GM18507 (cell line): ENCODE measurements at places on chromosomes 6 and 20.

DNA sequence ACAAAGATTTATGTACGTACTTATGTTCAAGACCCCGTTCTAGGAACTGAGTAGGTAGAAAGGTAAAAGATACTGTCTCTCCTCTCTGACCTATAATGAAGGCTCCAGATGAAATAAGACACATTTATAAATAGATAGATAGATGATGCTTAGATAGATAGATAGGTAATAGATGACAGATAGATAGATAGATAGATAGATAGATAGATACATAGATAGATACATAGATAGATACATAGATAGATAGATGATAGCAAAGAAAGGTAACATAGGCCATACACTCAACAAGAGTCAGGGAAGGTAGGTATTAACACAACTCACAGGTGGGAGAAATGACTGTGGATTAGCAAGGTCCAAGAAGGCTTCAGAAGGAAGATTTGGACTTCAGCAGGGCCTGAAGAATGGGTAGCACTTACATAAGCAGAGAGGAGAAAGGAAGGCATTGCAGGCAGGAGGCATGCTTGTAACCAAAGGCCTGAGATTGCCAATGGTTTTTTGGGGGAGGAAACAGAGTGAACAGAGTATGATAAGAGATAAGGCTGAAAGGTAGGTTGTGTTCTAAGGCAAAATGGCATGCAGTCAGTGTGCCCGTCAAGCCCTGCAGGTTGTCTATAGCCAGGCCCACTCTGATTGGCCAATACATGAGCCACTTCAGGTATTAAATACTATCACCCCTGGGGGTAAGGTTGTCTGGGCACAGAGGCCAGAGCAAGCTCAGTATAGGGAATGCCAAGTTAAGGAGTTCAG lies 7.7 kb upstream of the MYB start:
- DNase-seq, result no peak

DNA sequence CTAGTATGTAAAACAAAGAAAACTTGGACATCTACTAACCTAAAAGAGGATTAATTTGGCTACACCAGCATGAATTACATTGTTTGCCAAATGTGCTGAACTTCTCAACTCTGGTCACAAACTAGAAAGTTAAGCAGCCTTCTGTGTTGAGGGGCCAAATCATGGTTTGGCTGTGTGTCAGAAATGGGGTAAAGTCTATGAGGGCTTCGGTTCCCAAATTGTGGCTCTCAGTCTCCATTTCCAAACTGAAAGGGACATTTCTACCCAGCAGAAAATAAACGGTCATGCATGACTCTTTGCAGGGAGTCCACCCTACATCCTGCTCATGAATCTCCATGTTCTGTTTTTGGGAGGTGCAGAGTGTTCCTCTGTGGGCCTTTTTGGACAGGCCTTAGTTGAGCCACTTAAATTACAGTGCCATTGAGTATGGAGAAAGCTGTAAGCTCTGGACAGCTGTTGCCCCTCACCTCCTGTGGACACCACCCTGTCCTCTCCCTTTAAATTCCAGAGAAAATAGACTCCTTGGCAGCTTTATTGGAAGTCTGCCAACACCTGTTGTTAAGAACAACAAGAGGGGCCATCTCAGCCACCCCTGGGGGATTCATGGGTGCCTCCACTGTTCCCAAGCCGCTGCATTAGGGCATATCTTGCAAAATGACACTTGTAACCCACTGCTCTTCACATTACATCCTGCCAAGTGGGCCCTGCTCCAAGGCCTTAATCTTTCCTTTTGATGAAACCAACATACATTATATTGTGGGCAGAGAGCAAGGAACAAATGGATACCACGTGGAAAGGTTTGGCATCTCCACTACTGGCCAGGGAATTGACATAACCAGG lies 27.5 kb upstream of the SNRPC start:
- no peak for DNase-seq

DNA sequence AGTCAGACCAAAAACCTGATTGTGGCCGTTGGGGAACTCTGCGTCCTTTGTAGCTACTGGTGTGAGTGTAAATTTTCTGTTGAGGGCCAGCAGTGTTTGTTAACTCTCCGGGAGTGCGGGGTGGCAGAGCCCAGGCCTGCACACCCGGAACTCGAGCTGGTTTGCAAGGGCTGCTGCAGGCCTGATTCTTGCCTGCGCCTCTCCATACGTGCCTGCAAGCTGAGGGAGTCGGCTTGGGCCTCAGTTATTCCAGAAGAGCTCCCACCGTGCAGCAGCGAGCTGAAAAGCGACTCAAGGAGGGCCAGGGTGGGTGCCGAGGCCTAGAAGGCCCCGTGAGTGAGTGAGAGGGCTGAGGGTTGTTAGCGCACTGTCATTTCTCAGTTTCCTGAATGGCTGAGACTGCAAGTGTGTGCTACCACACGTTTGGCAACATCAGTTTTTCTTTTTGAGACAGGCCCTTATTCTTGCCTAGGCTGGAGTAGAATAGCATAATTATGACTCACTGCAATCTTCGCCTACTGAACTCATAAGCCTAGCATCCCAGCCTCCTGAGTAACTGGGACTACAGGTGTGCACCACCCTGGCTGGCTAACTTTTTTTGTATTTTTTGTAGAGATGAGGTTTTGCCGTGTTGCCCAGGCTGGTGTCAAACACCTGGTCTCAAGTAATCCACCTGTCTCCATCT lies 33.9 kb upstream of the KIF13A start:
- DNase-seq, result no peak

- peak; percentile 20 for DNase-seq
Measured at GRCh38 chr6:155050311-155050710, 55.2 kb downstream of the TIAM2 start.

- no peak for DNase-seq
Measured at GRCh38 chr6:116047173-116047933, 13.3 kb downstream of the FRK start.

DNA sequence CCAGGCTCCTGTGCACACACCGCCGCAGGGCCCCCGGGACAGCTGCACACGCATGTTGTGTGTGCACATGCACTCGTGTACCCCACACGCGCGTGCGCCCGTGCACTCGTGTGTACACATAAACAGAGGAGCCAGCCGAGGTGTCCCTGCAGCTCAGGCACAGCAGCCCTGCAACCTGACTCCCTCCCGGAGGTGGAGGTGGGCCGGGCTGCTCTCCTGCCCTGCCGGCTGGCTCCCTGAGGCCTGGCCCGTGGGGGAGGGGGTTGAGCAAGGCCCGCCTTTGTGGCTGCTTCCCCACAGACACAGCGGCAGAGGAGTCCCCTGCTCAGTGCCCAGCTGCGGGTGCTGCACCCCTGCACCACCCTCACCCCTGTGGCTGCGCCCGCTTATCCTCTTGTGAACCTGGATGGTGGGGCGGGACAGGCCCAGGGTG lies 624 bp downstream of the RBBP8NL start:
- DNase-seq, result no peak

- no peak for DNase-seq
Measured at GRCh38 chr6:131688286-131688685, 12.9 kb downstream of the OR2A4 start.

- DNase-seq, result no peak
Measured at GRCh38 chr20:40254023-40254772, 434.8 kb downstream of the MAFB start.

- DNase-seq, result no peak
Measured at GRCh38 chr20:13758884-13759283, 25.8 kb downstream of the ESF1 start.

DNA sequence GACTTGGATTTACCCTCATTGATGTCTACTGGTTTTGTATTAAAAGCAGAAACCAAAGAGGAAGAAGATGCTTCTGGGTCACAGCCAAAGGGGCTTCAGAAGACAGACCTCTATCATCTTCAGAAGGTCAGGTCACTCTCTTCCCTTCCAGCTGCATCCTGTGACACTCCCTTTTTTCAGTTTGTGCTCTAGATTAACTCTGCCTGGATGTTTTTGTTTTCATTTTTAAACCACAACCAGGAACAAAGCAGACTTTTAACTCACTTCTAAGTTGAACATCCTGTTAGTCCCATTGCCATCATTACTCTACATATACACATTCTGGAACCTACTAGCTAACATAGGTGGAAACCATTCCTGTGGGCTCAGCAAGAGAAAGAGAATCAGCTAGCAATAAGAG lies 45.2 kb downstream of the AKIRIN2 start:
- DNase-seq, result no peak

DNA sequence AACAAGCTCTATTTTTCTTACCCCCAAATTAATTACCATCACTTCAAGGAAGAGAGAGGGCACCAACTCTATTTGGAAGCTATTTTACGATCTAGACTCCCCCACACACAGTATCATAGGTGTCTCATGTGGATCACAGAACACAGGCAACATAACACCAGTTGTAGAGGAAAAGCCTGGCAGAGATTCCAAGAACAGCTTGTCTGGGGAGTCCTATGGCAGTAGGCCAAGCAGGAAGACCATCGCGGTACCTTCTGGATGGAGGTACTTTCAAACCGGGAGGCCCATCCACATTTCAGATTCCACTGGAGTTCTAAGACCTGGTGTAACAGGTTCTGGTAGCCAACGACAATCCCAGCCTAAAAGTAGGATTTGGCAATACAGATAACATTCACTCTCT lies 37.6 kb upstream of the SPDEF start:
- DNase-seq, result no peak

- DNase-seq, result no peak
Measured at GRCh38 chr20:49136817-49137571, 51.1 kb downstream of the STAU1 start.

DNA sequence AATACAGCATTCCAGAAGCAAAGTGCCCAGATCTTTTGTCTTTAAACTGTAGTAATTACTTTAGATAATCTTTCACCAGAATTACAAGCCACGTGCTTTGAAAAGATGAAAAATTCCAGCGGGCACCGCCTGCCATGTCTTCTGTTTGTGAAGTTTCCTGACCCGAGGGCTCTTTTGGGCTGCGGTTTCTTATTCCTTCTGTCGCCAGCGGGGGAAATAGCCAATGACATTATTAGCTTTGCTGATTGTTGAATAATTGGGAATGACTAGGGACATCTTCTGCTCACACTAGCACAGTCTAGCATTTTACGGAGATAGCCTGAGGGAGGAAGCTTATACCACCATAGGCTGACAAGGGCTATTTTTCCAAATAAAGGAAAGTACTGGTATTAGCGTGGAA lies 124.7 kb downstream of the SAMD5 start:
- no peak for DNase-seq

DNA sequence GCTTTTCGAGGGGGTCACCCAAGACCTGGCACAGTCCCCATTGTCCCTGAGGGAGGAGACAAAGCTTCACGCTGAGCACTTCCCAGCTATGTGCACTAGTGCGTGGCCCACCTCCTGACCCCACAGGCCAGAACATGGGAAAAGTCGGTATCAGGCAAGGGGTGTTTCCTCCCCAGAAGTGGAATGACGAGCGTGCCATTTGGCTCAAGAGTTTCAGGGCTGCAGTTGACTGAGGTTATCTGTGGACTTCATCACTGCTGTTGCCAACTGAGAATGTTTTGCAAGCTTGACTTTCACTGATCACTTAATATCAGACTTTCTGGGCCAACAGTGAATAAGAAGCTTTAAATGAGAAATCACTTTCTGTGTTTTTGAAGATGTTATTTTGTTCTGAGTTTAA lies 137.0 kb upstream of the AFDN start:
- no peak for DNase-seq

DNA sequence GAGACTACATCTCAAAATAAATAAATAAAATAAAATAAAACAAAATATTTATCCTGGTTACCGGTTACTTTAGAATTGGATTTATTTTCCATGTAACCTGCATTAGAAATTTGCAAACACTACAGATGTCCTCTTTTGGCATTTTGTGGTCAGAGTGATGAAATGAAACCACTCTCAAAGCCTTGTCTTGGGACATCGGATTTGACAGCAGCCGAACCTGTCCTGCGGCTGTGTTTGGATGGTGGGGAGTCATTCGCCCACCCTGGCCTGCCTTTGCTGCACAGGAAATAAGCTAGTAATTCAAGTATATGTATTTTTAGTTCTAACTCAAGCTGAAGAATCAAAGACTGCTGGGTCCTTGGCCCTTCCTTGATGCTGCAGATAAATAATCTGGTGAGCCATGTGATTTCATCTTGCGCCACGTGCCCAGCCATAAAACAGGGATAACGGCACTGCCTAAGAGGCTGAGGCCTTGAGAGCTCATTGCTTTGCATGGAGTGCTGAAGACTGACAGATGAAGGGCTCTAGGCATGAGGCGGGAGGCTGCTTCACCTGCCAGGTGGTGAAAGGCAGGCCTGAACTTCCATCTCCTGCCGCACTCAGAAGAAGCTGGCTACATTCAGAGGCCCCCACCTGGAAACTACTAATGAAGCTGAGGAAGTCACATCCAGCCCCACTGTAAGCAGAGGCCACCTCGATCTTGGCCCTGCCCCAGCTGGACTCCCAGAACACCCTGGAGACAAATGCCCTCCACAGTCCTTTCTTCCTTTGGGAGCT lies 76.9 kb downstream of the NOL4L start:
- DNase-seq, result no peak

DNA sequence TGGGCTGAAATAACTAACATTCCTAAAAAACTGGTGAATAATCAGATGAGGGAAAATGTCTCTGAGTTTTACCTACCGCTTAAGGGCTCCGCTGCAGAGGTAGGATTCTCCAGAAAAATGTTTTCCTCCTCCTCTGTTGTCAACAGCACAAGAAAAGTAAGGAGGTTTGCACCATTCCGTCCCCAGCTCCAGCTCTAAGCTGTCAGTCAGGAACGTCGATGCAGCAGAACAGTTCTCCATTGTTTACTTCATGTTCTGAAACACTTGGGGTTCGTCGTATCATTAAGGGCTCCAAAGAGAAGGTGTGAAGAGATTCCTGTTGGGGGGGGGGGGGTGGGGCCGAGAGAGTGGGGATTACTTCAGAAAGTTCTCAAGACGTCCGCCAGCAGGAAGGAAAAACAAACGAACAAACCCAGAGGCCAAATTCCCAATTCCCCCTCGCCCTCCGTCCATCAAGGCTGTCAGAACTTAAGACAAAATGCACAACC lies 734 bp downstream of the MMS22L start:
- DNase-seq, result no peak

DNA sequence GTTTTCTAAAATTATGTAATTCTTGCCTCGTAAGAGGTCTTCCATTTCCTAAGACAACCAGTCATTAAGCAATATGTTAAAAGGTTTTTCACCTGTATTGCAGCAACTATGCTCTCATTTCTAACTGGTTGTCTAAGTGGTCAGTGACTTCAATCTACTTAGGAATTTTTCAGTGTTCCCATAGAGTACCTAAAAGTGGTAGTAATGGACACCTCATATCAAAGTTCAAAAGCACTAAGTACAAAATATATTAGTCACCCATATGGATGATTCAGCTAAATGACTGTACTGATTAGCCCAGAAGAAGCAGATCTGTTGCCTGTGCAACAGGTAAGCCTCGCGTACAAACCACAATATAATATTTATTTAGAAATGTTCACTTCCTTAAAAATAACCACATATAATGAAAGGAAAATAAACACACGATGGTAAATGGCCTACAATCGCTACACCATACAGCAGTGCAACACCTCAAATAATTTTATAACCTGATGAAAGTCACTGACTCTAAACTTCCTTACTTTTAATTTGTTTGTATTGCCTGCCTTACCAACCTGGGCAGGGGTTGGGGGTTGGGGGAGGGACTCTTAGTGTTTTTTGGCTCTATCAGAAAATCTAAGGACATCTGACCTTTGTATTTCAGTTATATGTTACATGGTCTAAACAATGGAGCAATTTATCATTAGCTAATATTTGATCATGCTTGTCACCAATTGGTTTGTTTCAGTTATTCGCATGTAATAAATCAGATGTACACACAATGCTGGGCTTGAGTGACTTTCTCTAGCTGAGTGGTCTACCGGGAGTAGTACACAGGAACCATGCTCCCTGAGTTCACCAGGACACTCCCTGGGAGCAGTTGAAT lies 105.9 kb downstream of the HIVEP2 start:
- DNase-seq, result no peak

GRCh38 chr6:32182555-32182981 lies 1.5 kb downstream of the AGER start:
- DNase-seq, result no peak

GRCh38 chr20:63815615-63816253 lies 15.3 kb downstream of the ZBTB46 start:
- DNase-seq, result no peak
